ENCODE measurements at places on chromosomes 7 and 10.

- peak; percentile 86 for DNase-seq
Measured at GRCh38 chr10:59971915-59972314, 65.6 kb upstream of the CCDC6 start.

- DNase-seq: no peak
Measured at GRCh38 chr10:78065611-78066010, 31.9 kb downstream of the RPS24 start.

GRCh38 chr10:9339716-9340115 is 1285.2 kb downstream of the GATA3 start:
- DNase-seq: no peak

DNA sequence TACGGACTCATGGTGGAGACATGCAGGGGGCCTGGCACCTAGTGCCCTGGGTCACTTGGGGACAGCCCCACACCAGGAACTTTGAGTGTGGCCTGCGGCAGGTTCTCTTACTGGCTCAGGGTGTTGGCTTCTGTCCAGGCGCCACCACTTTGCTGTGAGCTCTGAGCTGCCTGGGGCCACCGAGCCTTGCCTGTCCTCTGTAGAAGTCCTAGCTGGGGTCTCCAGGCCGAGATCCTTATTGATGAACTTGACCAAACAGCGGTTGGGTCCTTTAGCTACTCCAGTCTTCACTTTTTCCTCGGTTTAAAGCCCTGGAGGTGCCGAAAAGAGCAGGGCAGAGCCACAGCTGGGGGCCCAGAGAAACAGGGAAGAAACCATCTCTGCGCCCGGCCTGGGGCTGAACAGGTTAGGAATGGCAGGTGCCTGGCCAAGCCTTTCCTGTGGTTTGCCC is 41.3 kb downstream of the ZNF467 start:
- no peak for DNase-seq

All from astrocyte of the hippocampus (primary cell).